ENCODE measurements at places on chromosomes 12 and 14.

- no peak for DNase-seq
Measured at GRCh38 chr14:65703996-65704395, 291.5 kb downstream of the FUT8 start.

GRCh38 chr14:72503696-72504368 is 390.1 kb downstream of the DPF3 start:
- no peak for DNase-seq

DNA sequence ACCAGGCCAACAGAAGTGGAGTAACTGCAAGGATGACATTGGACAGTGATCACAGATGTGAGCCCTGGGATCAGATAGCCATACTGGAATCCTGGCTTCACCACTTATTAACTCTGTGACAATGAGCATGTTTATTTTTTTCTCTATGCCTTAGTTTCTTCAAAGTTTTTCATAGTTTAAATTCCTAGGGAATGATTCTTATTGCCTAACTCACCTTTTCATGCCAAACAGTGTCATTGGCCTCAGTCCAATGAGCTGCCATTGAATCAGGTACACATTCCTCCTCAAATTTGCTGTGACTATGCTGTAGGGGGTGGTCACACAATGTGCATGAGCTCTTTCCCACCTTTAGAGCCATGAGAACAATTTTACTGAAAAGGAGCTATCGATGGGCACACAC is 342.3 kb downstream of the SYT1 start:
- no peak for DNase-seq

DNA sequence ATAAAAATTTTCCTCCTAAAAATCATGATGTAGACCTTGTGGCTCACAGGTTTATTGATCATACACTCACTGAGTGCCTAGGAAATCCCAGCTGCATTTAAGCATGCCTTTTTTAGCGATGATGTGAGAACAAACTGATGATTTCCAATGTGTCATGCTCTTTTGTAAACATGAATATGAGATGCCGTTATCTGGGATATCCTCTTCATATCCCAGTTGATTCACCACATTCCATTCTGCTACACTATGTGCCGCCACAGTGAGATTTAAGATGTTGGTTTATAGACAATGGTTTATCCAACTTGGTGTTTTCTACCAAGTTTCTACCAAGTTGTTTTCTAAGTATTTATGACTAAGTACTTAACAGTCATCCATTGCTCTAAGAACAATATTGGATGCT is 5.2 kb downstream of the OR4E1 start:
- DNase-seq, result no peak

GRCh38 chr12:104684884-104685283 is 228.1 kb downstream of the CHST11 start:
- no peak for DNase-seq

- DNase-seq, result no peak
Measured at GRCh38 chr12:56816491-56816890, 53.4 kb downstream of the HSD17B6 start.

GRCh38 chr14:66228267-66228970 is 257.8 kb upstream of the CCDC196 start:
- DNase-seq, result peak; percentile 7

GRCh38 chr14:53019406-53019805 is 68.6 kb upstream of the FERMT2 start:
- no peak for DNase-seq

GRCh38 chr12:48973531-48973930 is 2.0 kb upstream of the WNT10B start:
- DNase-seq, result no peak

DNA sequence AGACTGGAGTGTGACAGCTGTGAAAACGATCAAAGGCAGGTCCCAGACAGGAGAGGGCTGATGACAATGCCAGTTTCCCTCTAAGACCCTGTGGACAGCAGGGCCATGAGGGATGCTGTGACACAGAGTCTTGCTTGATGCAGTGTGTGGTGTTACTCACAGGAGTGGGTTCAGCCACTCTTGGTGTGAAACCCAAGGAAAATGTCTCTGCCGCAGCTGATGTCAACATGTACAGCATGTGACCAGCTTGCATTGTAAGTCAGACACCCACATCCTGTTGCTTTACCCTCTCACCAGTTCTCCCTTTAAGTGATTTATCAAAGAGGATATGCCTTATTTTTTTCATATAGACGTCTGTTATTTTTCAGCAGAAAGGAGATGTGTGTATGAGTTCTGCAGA is 268.6 kb downstream of the BTG1 start:
- peak; percentile 20 for DNase-seq

GRCh38 chr12:81085832-81086231 is 8.0 kb downstream of the ACSS3 start:
- no peak for DNase-seq

DNA sequence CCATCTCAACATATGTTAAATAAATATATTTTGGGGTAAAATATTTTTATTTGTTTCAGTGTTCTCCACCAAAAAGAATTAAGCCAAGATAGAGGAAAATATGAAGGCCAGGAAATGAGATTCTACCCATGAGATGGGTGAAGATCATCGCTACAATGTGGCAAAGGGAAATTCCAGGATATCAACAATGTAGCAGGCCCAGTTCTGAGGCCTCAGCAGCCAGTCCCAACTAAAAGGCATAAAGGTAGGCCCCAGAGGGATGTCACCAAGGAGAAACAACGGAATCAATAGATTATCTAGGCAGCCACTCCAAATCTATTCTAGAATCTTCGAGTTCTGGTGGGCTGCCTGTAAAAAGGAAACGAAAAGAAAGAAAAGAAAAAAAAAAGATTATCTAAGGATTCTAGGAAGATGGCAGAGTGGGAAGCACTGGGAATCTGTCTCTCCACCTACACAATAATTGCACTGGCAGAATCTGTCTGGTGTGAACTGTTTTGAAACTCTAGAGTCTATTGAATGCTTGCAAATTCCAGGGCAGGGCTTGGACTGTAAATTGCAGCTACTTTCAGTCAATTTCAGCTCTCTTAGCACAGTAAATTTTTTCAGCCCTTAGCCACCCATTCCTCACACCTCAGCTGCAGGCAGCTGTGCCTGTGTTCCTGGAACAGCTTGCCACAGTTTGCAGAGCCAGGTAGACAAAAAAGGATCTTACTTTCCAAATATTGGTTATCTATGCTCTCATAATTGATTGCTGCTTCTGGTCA is 33.1 kb upstream of the MMP19 start:
- DNase-seq, result no peak

- DNase-seq, result no peak
Measured at GRCh38 chr14:100028990-100029677, 36.1 kb upstream of the EVL start.

DNA sequence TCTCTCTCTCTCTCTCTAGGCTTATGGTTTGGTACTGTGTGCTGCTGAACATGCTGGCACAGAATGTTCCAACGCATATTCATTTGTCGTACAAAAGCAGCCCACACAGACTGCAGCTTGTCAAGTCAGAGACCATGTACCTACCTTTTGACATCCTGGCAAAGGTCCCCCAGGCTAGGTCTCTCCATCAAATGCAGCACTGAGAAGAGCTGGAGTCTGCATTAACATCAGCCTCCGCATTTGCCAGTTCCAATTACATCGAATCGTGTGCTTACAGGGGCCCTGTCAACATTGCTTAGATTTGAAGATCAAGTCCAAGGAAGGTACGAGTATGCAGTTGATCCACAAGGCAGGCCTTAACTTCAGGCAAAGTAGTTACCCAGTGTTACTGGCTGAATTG is 47.9 kb downstream of the GPR135 start:
- DNase-seq, result no peak

- peak; percentile 99 for DNase-seq
Measured at GRCh38 chr12:56724972-56725722, at the start of gene NACA. NACA (minus strand) TSS chr12:56725299; CDS start chr12:56724521, 778 bp downstream.

GRCh38 chr12:98208816-98209215 is 306.6 kb upstream of the TMPO start:
- DNase-seq, result no peak

DNA sequence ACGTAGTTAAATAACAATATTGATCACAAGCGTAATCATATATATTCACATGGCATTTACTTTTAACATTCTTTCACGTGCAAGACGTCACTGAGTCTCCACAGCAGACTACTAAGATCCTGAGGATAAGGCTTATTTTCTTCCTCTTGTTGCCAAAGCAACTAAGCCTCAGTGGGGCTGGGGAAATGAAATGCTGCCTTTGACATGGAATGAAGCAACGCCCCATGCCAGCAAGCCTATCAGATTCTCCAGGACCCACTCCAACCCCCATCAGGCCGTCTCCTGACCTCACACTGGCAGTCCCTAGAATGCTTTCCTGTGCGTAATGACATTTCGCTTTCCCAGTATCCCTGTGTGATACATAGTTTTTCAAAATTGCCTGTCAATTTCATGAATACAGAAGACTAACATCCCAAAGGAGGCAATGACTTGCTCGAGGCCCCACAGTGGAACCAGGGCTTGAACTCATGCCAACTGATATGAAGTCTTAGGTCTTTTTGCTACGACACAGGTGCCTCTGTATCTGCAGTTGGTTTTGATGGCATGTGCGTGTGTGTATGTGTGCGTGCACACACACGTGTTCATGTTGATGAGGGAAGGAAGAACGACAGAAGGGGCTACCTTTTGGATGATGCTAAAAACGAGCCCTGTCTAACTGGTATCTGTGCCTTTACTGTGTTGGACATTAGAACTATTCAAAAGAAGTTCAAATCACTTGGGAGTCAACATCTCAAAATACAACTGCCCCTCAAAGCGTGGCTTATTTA is 239.1 kb downstream of the VRK1 start:
- no peak for DNase-seq

DNA sequence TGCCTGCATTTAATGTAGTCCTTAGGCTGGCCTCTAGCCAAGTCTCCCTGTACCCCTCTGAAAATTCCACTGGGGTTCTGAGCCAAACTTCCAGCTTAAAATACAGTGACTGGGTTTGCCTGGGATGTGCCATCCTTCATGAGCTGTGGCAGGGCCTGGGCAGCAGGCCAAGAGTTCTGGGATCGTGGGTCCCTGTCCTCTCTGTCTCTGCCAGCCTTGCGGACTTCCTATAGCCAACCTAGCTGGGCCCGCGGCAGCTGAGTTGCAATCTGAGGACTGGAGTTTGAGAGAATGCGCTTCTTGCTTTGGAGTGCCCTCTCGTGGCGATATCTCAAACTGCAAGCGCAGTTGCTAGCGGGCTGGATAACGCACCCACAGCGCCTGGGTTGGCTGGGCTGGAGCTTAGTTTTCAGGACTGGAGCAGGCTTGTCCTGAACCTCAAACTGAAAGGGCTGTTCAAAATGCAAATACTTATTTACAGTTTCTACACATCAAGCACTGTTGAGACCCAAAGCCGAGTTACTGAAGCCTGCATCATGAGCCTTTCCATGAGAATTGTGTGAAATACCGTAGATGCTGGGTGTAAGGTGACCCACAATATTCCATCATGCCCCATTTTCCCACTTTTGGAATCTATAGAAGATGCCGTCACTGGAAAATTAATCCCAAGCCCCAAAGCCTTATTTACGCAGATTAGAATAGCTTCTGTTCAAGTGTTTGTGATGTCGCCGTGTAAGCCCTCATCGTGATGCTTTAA is 7.3 kb upstream of the IFI27L2 start:
- peak; percentile 69 for DNase-seq

- no peak for DNase-seq
Measured at GRCh38 chr14:64060199-64060545, 207.4 kb downstream of the SYNE2 start.

- no peak for DNase-seq
Measured at GRCh38 chr12:133203344-133204263, 22.3 kb downstream of the ZNF268 start.

DNA sequence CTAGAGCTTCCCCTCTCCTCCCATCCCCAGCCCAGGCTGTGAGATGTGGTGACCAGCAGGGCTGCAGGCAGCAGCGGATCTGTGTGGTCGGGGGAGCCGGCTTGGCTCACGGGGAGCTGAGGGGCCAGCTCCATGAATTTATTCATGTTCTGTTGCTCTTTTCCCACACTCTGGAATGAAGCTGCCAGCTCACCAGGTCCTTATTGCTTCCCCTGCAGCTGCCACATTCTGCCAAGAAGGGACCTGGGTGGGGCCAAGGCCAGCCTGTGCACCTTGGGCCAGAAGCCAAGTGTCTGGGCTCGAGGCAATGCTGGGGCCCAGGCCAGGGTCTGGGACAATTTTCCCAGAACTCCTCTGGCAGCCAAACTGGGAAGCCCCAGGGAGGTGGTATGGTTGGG is 2.5 kb upstream of the C1QL4 start:
- no peak for DNase-seq

DNA sequence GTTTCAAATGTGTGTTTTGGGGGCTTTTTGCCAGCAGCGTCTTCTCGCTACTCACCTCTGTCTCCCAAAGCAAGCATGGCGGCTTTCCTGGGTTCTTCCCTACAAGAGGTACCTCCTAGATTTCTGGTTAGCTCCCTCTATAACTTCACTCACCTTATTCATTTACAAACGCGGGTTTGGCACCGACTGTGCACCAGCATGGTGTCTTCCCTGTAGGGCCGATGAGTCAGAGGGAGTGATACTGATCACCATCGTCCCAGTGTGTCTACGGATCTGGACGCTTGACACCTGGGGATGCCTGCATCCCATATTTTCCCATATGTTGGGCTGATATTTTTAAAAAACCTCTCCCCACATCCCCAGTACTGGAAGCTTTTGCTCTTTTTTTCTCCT is 8.0 kb upstream of the SERPINA12 start:
- no peak for DNase-seq

DNA sequence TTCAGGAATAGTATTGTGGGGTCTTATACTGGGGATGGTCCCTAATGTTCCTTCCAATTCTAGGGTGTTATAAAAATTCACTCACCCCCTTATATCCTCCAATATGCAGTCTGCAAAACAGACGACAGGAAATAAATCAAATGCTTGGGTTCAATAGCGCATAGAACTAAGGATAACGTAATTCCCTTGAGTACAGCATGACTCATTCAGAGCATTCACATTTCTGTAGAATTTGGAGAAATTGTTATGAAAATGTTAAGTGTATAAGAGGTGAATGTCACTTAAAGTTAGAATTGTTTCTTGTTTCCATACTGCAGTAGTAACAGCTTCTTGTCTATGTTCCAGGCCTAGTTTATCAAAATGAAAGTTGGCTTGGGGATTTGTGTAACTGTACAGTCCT is 271.4 kb downstream of the RPS29 start:
- DNase-seq, result peak; percentile 30

- DNase-seq, result peak; percentile 60
Measured at GRCh38 chr12:120115692-120116440, 687 bp downstream of the RAB35 start.

DNA sequence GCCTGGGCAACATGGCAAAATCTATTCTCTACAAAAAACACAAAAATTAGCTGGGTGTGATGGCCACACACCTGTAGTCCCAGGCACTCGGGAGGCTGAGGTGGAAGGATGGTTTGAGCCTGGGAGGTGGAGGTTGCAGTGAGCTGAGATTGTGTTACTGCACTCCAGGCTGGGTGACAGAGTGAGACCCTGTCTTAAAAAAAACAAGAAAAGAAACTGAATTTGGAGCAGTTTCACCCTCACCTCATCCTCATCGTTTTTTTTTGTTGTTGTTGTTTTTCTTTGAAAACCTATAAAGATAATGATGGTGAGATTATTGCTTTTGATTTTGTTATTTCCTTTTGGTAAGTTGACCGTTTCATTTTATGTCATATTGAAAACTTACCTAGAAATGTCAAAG is 60.7 kb downstream of the SLC38A6 start:
- DNase-seq, result no peak

Measured in COLO829 (cell line).